NCI-H1105 treated with DMSO at 0.1 percent for 48 hours (cell line): ENCODE measurements at places on chromosomes 3 and 15.

DNA sequence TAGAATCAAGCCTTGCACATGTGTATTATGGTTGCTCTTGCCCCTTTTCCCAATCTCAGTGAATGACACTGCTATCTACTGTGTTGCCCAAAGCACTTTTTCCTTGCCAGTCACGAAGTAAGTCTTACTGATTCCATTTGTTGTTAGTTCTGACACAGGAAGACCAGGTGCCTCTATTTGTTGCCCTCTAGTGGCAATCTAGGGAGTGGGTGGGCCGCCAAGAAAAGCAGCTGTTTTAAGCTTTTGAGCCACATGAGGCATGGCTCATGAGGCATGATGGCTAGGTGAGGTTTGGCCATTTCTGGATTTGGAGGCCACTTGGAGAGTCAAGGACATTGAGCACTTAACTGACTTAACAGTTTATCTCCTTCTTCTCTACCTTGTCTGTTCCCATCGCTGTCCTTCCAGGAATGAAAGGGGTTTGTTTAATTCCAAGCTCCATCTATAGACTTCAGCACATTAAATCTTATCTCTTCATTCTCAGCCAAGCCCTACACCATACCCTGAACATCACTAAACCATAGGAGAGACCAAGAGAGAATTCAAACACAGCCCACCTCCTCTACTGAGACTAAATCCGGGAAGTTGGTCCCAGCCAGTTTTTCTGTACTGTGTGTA is 103.1 kb downstream of the HCN4 start:
- DNase-seq, result peak; percentile 35

DNA sequence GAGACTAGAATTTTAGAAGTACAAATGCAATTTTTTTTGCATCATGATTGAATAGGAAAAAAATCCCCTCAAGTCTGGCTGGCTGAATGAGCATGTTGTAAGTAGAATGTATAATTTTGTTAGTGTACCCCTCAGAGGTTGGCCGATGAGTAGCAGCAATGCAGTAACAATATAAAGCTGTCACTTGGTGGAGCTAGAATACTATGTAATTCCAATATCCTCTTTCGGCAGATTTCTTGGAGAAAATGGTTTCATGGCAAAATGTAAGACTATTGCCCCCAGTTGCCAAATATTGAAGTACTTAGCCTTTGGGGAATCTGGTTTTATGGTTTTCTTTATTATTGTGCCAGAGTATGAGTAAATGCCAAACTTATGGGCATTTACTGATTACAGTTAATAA is 39.8 kb upstream of the SGO1 start:
- peak; percentile 52 for DNase-seq

DNA sequence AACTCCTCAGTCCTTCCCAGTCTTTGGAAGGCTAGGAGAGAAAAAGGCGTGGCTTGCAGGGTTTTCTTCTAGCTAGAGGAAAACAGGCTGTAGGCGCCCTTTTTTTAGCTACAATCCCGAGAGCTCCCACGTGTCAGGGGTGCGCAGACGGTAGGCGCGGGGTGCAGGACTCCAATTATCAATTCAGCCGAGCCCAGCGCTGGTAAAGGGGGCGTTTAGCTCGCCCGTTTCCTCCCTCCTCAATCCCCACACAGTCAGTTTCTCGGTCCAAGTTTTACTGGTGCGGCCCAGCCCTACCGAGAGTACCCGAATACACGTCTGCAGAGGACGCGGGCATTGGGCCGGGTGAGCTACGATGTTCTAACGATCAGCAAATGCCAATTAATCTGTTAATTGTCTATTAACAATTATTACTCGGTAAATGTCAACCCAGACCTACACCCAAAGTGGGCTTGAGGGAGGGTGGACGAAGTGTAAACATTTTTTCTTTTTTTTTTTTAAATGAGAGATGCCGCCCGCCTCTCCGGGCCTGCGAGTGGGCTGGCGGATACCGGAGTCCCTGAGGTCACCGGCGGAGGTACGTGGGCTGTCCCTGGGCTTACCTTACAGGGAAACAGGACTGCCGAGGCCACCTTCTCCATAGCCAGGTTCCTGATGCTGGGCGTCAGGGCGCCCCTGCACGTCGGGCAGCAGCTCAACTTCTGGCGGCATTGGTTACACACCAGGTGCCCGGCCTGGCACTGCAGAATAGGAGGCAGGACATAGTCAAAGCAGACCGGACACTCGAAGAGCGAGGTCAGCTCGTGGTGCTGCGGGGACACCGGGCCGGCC is 923 bp downstream of the SIAH2 start:
- DNase-seq, result peak; percentile 67

DNA sequence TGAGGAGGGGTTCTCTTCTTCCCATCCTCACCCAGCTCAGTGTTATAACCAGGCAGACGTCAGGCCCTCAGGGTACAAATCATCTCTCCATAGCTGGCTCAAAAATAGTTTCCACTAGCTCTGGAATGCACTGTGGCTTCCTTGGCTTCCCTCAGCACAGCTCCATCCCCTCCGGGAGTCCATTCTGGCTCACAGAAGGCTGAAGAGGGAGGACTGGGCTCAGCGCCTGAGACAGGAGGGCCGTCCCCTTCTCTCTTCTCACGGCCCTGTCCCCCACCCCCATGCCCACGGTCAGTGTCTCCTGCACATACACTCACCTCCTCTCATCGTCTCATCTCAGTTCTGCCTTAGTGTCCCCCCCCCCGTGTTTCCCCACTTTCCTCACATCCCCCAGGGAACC is 50.1 kb downstream of the UMPS start:
- no peak for DNase-seq

GRCh38 chr3:9550999-9551398 is 2.6 kb downstream of the LHFPL4 start:
- DNase-seq, result no peak

DNA sequence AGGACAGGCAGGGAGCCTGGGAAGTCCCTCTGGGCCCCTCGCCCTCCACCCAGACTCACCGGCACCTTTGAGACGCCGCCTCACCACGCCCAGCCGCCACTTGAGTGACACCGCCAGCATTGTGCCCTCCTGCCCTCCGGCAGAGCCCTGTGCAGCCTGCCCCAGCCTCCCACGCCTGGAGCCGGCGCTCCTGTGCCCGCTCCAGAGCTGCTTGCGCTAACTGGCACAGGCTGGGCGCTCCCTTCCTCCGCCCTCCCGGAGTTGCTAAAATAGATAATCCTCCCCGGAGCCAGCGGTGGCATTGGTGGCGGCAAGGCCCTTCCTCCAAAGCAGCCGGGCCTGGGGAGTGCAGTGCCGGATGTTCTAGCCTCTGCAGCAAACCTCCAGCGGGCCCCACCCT is 15.7 kb upstream of the GRIP2 start:
- DNase-seq, result no peak

DNA sequence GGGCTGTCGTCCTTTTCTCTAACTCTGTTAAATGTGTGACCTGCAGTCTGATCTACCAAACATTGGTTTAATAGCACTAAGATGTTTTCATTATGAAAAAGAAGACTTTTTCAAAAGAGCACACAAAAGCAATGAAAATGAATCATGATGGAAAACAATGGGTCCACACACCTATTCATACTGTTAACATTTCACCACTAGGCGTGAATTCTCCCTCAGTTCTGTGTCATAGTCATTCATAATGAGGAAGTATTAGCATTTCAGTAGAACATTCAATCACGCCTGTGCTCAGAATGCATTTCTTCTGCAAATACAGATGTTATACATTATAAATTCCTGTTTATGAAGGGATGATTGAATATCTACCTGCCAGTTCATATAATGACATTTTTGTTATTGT is 35.9 kb downstream of the EIF4E3 start:
- no peak for DNase-seq

DNA sequence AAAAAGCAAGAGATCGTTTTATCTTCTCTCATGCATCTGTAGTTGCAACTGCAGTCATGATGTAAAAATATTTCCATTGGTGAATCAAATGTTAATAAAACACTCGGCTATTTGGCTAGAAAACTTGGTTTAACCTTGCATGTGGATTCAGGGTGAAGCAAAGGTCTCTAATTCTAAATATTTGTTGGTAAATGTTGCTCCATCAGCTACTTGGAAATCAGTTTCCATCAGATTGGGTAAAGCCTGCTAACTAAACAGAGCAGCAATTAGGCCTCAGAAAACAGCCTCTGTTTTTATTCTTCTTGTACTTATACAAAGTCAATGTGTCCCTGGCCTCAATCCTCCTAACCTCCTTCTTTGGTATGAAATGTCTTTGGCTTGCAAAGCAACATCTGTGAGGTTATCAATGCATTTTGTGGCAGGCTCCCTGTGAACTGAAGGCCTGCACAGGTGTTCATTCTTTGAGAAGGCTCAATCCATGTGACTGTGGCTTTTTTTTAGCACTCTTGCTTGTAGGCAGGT is 312.3 kb downstream of the WDR72 start:
- DNase-seq, result no peak

GRCh38 chr3:127690106-127690505 is 17.4 kb downstream of the ABTB1 start:
- DNase-seq, result no peak

DNA sequence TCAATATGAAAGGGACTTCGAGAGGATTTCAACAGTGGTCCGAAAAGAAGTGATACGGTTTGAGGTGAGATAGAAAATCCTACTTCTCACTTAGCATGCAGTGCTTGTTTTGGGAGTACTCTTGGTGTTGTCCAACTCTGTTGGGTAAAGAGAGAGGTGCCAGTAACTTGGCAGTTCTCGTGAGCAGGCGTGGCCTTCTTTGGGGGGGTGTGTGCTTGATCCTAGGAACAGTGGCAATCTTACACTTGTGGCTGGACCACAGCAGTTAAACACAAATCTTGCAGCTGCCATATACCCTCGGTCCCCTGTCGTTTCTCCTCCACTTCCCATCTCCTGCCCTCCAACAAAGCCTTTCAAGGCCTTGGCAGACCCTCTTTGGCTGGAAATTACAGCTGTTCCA is 15.2 kb upstream of the SNX22 start:
- no peak for DNase-seq

DNA sequence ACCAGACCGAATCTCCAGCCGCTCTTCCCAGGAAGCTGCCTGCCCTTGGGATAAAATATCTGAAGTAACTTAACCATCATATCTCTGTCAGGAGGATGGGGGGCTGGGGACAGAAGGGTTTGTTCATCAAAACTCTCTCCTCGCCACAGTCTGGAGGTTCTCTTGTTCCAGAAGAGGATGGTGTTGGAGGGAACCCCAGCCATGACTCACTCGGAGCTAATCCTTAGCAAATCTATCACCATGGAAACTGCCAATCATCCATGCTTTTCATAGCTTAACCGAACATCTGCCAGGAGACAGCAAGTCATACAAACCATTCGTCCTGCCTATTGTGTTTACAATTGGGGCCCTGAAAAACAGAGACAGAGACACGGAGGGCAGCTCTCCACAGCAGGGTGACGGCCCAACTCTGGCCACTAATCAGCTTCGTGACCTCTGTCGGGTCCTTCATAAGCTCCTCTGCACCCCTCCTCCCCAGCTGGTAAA is 73.8 kb upstream of the HEG1 start:
- DNase-seq, result peak; percentile 11

DNA sequence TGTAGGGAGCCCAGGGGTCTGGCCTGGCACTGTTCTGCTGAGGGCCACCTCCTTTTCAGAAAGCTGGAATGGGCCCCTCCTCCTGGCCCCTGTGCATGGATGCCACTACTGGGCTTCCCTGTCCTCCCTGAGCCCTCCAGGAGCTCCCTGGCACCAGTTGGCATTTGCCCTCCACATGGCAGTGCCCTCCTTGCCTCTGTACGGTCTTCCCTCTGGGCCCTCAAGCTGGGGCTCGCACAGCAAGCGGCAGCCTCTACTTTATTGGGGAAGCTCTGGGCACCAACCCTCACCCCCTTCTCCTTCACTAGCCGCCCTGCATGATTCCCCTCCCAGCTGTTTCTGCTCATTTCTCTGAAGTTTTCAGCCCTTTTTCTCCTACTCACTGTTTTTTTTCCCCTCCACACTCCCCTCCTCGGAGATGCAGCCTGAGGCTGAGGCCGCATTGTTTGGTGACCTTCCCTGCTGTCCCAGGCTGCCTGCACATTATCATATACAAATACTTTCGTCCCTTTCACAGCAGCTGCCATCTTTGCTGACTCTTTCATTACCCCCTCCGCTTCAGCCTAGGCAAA is 127.3 kb downstream of the EEFSEC start:
- no peak for DNase-seq

- DNase-seq, result no peak
These were observed 1.5 kb upstream of the P2RY12 start for GRCh38 chr3:151386056-151386455.

- no peak for DNase-seq
These were observed 14.9 kb downstream of the PLA2G4D start for GRCh38 chr15:42079401-42079908.

- DNase-seq, result no peak
These were observed 19.1 kb upstream of the CLDN16 start for GRCh38 chr3:190368881-190369280.

GRCh38 chr15:66634540-66634939 is 67.5 kb upstream of the SMAD6 start:
- DNase-seq, result no peak

GRCh38 chr15:97210277-97210676 is 750.2 kb upstream of the ARRDC4 start:
- DNase-seq, result no peak

GRCh38 chr15:56869573-56869972 is 48.9 kb upstream of the TCF12 start:
- DNase-seq, result peak; percentile 6

DNA sequence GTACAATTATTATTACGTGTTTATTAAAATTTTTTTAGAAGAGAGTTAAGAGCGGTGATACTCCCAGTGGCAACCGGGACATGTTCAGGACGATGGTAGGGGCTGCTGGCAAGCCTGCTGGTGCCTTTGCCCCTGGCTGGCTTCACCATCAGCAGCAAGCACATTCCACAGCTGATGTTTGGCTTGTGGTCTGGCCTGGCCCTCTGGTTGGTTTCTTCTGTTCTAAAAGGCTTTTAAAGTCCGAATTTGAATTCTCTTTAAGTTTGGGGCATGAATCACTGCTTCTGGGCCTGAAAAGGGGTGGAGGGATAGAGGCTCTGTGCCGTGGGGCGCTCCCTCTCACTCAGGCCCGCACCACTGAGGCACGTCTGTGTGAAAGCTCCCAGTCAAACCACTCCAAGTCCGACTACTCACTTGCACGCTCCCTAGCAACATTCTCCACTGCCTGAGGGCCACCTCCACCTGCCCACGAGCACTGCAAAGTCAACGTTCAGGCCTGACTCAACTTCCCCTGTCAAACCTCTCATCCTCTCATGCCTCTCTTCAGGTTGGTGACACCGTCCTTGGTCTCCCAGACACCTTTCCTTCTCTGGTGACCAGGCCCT is 10.1 kb downstream of the ITGA11 start:
- no peak for DNase-seq

DNA sequence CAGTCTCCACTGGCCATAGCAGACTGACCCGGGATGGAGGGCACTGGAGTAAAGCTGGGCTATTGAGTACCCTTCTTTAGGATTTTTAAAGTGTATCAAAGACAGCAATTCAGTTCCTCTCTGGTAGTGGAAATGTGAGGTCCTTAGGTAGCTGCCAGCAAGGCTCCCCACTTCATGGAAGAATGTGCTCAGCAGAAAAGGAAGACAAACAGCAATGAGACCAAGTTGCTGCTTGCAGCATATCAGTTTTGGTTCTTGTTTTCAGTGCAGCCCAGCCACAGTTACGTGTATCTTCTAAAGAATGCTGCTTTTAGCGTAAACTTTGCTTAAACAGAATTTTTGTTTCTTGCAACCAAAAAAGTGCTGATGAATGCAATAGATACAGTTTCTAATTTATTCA is 374.0 kb upstream of the CBLB start:
- DNase-seq, result no peak

- DNase-seq, result peak; percentile 51
These were observed 575 bp downstream of the TRPM7 start for GRCh38 chr15:50685976-50686468.
